Thyroid gland (tissue), 4 donors: ENCODE measurements at places on chromosomes 12 and 14.
A peak's percentile ranks its signal among the peaks of the same experiment; 100 is the strongest.

GRCh38 chr12:50569876-50570275 is 65.1 kb downstream of the DIP2B start:
- DNase-seq = no peak

- DNase-seq = no peak
These were observed 21.6 kb upstream of the TMCC3 start for GRCh38 chr12:94671917-94672316.

DNA sequence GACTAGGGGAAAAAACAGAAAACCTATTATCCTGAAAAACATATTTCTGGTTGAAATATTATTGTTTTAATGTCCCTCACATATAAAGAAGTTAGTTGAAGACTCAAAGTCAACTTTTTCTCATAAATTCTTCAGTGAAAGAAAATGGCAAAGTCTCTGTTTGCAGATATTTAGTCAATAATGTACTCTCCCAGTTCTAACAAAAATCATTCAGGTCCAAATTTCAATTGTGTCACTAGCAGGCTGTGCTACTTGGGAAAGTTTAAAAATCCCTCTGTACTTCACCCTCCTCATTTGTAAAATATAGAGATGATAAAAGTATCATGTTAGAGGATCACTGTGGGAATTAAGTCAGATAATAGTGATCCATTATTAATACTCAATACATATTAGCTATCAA is 496.5 kb downstream of the FSCB start:
- DNase-seq = no peak

DNA sequence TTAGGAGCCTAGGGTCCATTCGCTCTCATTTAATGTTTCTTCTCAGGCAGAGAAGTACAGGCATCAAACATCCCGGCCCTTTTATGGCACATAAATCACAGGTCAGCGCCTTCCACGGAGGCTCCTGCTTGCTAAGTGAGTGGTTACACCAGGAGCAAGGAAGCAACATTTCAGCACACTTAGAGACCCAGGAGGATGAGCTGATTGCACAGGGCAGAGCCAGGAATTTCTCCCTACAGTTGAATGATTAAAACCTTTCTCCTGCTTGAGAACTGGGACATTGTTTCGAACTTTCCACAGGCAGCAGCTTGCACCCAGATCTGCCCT is 233.4 kb downstream of the SPTSSA start:
- no peak for DNase-seq

GRCh38 chr12:26195250-26195640 is at the start of gene SSPN:
SSPN (plus strand) TSS chr12:26195573; CDS start chr12:26195673, 100 bp downstream.
- peak; percentile 83 for DNase-seq

DNA sequence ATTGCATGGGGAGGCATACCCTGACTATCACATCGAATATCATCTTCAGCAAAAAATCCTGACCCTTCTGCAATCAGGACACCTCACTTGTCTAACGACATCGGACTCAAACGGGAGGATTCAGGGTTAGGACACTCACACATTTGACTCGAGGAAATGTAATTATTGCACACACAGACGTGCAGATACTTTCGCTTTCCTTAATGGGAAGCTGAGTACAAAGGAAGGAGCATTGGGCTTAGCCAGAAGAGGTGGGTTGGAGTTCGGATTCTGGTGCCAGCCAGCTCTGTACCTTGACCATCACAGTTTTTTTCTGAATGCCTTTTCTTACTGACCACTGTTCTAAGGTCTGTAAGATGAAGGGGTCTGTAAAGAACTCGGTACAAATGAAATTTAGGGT is 260.4 kb downstream of the GALC start:
- no peak for DNase-seq

- DNase-seq = no peak
These were observed 359.0 kb downstream of the CACNA1C start for GRCh38 chr12:2411616-2412304.

DNA sequence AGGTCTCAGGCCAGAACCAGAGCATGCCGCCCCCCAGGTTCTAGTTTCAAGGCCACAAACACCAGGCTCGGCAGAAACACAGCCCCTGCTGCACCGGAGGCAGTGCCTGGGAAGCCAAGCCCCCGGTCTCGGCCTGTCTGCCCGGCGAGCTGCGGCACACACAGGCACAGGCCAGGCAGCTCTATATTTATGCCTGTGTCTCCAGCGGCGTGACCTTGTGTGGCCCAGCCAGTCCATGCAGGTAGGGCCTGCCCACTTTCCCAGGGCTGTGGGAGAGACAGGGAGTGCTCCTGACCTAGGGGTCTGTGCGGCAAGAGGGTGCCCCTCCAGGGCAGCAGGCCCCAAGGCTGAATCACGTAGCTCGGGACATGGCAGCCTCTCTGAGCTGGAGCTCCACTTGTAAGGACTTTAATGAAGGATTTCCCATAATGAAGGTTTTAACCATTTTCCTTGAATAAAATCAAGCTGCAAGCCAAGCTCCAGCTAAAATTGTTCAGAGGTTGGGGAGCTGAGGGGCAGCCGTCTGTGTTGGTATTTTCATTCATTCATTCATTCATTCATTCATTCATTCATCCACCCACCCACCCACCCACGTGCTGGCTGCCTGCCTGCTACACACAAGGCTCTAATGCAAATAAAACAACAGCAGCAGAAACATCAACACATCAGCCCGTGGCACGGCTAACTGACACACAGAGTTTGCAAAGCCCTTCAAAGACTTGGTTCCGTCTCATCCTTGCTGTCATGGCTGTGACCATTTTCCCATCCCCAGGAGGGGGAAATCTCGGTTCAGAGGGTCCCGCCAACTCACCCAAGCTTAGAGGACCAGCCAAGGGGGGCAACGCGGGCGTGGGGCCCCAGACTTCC is 92.0 kb downstream of the RFLNA start:
- no peak for DNase-seq

DNA sequence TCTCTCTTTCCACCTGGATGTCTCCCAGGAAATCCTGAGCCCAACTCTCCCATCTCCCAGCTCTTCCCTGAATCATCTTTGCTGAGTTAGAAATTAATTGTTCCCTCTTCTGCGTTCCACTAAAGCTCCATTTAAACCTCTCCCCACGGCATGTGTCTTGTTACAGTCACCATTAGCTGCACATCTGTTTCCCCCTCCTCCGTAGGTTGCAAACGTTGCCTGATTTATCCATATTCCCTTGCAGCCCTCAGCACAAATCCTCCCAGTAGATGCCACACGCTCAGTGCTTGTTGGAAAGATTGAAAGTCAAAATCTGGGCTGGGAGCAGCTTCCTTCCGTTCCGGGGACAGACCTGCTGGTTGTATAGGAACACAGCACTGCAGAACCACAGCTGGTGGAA is 90.4 kb downstream of the SLC24A4 start:
- DNase-seq = no peak

DNA sequence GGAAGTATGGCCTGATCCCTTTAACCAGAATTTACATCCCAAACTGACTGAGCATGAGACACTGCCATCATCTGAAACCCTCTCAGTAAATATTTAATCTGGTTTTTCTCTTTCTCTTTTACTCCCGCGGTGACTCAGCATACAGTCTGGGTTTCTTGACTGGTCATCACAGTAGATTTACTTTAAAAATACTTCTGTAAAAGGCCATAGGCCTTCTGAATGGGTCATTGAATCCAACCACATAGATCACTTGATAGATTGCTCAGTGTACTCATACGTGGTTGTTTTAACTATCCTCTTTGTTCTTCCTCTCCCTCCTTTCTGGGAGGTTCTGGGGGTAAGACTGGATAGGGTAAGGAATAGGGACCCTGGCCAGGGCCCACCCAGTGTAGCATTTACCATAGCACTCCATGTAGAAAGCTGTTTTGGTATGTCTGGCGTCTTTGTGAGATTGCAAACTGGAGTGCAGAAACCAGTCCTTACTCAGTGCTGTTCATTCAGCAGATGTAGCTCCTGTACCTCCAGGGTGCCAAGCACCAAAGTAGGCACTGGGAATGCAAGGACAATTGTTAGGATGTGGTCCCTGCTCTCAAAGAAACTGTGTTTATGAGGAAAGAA is 165.7 kb downstream of the SRGAP1 start:
- no peak for DNase-seq

DNA sequence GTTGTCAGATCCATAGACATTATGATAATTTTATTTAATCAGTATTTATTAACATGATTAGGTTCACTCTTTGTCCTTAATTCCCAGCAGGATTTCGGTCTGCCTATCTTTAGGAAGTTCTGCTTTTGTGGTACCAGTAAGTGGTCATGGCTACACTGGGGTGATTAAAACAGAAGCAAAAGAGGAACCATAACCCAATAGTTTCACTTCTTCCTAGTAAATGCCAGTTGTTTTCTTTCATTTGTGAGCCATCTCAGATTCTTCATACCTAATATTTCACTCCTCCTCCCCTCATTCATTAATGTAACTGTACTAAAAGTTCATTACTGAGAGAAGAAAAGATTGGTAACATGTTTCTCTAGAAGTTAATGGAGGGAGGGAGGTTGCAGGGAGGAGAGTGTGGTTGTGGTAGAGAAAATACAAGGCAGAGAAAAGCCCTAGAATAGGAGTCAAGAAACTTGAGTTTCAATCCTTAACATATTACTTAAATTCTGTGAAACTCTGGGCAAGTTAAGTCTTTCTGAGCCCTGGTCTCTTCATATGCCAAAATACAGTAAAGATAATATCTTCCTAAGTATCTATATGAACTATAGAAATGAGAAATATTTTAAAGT is 101.2 kb downstream of the PEBP1 start:
- no peak for DNase-seq

- DNase-seq = no peak
These were observed 27.8 kb downstream of the NPC2 start for GRCh38 chr14:74465335-74465734.

DNA sequence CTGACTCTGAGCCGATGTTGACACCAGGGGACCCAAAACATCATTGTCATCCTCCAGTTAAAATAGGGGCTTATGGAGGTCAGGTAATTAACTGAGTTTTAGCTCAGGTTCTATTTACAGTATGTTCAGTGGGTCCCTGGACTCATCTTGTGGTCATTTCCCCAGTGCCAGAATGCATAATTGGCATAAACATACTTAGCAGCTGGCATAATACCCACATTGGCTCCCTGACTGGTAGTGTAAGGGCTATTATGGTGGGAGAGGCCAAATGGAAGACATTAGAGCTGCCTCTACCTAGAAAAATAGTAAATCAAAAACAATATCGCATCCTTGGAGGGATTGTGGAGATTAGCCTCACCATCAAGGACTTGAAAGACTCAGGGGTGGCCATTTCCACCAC is 350.9 kb downstream of the C12orf75 start:
- no peak for DNase-seq

- peak; percentile 38 for DNase-seq
These were observed 21.9 kb upstream of the ZFP36L1 start for GRCh38 chr14:68814539-68815297.

- no peak for DNase-seq
These were observed 61.9 kb downstream of the SLC41A2 start for GRCh38 chr12:104896146-104896545.

DNA sequence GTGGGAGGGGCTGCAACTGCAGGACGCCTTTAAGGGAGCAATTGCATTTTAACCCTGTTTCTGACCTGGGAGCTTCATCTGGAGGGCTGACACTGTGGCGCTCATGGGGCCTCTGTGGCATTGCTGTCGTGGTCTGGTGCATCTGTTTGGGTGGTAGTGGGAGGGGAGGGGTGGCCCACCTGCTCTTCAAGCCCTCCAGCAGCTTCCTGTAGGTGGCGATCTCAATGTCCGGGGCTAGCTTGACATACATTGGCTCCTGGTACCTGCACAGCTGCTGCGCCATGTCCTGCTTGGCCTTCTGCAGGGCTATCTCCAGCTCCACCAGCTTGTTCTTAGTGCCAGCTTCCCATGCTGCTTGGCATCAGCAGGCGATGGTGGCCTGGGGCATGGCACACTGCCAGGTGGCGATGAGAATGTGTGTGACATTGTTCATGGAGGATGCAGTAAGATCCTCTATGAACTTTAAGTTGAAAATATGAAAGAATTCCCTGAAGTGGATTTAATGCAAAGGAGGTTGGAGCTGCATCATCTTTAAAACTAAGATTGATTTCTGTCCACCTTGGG is 7.7 kb upstream of the KRT82 start:
- DNase-seq = no peak

- DNase-seq = no peak
These were observed 38.1 kb downstream of the ESRRB start for GRCh38 chr14:76413962-76414600.
